ENCODE measurements at places on chromosomes 6 and 20. TPM values are rescaled to one million over a fixed set of nuclear protein-coding genes. Genes with fewer than 3 reads are reported as not detected.

DNA sequence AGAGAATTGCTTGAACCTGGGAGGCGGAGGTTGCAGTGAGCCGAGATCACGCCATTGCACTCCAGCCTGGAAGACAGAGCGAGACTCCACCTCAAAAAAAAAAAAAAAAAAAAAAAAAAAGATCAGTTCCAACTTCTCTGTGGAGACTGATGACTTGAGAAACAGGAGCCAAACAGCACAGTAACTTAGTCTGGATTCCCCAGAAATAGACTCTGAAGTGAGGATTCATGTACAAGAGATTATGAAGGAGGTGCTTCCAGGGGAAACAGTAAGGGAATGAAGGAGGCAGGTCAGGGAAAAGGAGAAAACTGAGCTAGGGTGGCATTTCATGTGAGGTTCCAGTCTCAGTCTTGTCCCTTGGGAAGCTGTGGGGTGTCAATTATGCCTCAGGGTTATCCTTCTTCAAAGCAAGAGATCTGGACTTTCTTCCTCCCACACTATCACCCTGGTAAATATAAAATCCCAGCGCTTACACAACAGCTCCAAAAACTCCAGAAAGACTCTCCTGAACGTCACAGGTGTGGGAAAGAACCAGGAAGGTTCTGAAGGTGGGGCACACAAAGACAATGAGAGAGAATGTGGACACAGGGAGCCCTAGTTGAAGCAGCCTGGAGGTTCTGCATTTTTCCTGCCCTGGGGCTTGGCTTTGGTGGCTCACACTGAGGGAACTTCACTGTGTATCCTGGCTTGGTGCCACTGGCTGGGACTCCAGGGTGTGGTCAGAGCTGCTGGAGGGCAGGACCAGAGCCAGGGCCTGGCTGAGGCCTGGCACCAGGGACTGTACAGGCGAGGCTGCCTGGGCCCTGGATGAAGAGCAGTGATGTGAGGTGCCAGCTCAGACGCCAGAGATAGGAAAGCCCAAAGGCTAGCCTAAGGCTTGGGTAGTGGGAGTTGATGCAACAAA is 46.8 kb downstream of the PCNA start:
- no peak for DNase-seq

DNA sequence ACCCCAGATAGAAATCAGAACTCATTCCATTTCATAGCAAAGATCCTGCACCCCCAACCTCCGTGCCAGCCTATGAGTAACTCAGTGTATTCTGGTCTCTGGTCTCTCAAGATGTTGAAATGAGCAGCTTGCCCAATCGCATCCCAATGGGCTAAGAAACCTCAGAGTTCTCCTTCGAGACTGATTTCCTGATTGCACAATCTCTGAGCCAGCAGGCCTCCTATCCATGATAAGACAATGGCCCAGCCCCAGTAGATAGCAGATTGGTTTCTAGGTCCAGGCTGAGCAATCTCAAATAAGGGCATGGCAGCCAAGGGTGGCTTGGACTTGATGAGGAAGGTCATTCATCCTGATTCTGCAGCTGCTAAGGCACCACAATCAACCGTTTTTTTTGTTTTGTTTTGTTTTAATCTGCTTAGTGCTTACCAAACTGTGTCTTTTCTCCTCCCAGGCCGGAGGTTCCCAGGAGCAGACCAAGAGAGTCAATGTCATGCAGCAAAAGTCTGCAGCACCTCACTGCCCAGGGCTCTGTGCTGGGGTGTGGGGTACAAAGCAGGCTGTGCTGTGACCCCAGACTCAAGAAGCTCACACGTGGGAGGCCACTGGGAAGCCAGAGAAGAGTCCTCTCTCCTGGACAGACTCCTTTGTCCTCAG is 125.1 kb upstream of the NXT1 start:
- DNase-seq = no peak

DNA sequence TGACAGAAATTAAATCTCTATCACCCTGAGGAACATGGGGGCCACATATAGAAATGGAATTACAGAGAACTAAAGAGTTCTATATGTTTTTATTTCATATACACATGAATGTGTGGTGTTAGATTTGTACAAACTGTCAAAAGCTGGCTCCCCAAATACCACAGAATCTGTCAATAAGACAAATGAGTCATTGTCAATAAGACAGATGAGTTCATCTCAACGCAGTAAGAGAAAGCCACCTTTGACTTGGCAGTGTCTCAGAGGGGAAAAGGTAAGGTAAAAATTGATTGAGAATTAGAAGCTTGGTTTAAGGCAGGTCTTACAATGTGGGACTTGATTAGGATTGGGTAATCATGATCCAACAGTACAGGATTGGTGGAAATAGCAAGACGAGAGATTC is 124.2 kb upstream of the GPR6 start:
- DNase-seq = no peak

DNA sequence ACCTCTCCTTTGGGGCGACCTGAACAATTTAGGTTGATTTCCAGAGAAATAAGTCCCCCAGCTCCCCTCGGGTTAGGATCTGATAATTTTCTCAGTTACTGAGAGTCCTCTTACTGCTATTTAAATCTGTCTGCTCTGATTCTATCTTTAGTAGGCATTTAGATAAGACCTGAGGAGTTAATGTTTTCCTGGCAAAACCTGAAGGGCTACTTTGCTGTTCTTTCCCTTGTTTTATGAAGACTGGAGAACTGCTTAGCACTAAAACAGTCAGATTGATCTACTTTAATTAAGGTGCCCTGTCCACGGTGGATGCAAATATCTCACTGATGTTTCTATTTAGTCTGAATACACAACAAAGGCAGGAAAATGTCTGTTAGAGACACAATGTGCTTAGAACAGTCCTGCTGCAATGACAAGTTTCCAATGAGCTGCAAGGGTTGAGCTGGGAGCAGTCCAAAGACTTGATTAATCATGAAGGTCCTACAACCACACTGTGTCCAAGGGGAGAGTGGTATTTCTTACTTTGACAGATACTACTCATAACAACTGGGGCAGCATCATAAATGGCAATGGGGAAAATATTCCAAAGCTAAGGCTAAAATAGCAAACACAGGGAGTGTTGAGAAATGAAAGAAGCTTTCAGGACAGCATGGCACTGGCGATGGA is 15.7 kb downstream of the ADTRP start:
- DNase-seq = no peak

- DNase-seq = no peak
Observed at GRCh38 chr6:92723390-92723931, 695.9 kb downstream of the EPHA7 start.

The CNBD2 gene
- total RNA-seq = 3.5 TPM

GRCh38 chr6:37190159-37190535 is 20.2 kb downstream of the PIM1 start:
- DNase-seq = peak; percentile 62

DNA sequence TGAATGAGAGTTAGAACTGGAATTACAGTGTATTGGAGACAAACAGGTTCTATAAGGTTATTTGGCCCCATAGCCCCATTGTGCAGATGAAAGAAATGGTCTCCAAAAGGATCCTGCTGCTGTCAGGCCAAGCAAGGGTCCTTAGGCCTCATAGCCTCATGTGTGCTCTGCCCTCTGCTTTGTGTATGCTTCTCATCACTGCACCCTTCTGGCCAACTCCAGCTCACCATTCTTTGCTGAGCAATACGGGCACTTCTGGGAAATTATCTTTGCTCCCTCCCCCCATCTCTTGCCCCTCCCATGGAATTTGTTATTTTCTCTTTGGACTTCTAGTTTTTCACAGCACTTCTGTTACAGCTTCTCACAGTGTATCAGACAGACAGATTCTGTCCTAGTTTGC is 298.8 kb downstream of the FOXA2 start:
- DNase-seq = no peak

The FERMT1 gene
- total RNA-seq = 0.30 TPM
